ENCODE measurements at places on chromosomes 13 and 19.

- no peak for DNase-seq
Measured at GRCh38 chr13:92602560-92602959, 624.0 kb upstream of the GPC6 start.

DNA sequence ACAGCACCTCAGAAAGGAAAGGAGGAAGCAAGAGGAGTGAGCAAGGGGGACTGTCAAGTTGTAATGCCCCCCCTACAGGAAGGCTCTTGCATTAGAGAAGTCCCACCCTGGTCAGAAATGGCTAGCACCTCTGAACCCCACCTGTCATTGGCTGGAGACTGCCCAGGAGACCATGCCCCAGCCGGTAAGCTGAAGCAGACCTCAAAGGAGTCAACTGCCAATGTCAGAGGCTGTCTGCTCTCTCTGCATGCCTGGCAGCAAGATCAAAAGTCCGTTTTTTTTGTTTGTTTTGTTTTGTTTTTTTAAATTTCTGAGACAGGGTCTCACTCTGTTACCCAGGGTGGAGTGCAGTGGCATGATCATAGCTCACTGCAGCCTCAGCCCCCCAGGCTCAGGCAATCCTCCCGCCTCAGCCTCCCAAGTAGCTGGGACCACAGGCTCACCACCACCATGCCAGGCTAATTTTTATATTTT lies 8.1 kb upstream of the BCL3 start:
- DNase-seq, result no peak

- peak; percentile 64 for DNase-seq
Measured at GRCh38 chr19:38852231-38853044, 2.7 kb upstream of the HNRNPL start.

DNA sequence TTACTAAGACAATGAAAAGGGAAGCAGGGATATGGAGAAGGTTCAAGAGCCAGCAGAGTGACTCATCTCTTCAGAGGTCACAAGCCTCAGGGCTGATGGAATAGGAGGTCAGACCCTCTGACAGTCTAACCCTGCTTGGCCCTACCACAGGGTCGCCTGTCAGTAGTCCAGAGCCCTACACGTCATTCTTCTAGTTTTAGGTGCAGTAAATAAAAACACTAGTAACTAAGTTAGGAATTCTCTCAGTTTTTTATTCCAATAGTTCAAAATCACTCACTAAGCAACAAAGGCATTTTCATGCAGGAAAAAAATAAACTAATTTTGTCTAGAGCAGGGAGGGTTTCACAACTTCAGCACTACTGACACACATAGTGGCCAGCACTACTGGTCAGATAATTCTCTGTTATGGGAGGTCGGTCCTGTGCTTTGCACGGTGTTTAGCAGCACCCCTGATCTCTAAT lies 27.2 kb downstream of the FOXO1 start:
- no peak for DNase-seq

GRCh38 chr19:45406226-45407090 lies at the start of gene POLR1G:
TSS of gene POLR1G (plus strand) at chr19:45406644. CDS start at chr19:45406697, 53 bp downstream.
- DNase-seq, result peak; percentile 97

- no peak for DNase-seq
Measured at GRCh38 chr19:3580156-3580934, 4.9 kb upstream of the GIPC3 start.

- DNase-seq, result no peak
Measured at GRCh38 chr13:34039678-34040077, 221.7 kb downstream of the RFC3 start.

DNA sequence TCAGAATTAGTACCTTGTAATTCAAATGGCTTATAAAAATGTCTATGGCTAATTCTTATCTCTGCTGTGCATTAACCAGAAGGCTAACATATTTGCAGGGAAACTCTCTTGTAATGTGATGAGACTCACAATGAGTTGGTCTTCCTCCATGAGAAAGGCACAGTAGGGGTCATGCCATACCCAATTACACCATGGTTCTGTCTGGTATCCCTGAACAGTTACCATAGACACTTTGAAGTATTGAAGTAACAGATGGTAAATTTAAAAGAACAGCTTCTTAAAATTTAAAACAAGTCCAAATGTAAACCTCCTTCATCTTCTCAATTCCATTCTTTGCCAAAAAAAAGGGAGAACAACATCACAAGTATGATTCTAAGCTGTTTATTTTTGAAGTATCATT lies 22.6 kb upstream of the SLAIN1 start:
- no peak for DNase-seq

- DNase-seq, result no peak
Measured at GRCh38 chr13:108853031-108853430, 223.6 kb downstream of the MYO16 start.

GRCh38 chr13:77034881-77035280 lies 7.9 kb upstream of the FBXL3 start:
- DNase-seq, result no peak

DNA sequence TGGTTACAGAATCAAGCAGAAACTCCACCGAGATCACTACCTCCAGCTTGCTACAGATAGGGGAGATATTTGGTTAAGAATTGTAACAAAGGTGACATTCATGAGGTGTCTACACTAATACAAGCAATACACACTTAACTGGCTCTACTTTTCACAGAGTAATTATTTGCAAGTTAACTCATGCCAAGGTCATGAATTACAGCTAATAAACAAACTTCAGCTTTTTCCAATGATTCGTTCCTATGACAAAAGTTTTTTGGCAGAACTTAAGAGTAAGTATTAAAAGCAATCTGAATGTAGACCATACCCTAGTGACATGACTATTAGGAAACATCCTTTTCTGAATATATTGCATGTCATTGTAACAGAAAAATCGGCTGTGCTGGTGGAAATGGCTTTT lies 72.1 kb downstream of the LHFPL6 start:
- DNase-seq, result no peak

DNA sequence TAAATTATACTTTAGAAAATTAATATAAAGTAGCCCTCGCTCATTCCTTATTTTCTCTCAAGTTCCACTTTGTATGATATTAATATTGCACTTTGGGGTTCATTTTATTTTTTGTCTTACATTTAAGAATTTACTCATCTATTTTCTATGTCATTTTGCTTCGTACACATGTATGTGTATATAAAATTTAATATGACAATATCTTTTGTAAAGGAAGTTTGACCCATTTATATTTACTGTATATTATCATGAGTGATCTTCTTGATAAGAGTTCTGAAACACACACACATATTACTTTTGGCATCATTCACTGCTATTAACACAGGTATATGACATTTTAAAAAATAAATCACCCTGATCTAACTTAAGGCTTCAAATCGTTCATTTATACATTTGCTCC lies 83.1 kb downstream of the IRS2 start:
- DNase-seq, result no peak

GRCh38 chr19:49801966-49802661 lies 11.0 kb downstream of the FUZ start:
- peak; percentile 96 for DNase-seq

GRCh38 chr19:7195046-7195445 lies 99.2 kb downstream of the INSR start:
- no peak for DNase-seq

DNA sequence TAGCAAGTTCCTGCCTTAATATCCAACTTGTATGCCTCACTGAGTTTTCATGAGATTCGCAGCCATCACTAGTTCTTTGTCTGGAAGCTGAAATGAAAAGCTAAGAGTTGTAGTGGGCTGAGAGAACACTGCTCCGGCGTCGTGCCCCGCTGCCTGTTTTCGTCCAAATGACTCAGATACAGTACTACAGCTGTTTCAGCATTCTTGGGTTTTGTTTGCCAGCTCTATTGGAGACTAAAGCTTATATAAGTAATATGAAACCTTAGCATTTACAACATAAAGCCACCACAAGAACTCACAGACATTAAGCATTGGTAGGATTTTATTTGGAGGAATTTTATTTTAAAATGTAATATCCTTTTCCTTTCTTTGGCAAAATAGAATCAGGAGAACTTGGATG lies 299.7 kb downstream of the DLEU7 start:
- DNase-seq, result no peak

GRCh38 chr13:39196965-39197646 lies 158.8 kb downstream of the NHLRC3 start:
- DNase-seq, result no peak

DNA sequence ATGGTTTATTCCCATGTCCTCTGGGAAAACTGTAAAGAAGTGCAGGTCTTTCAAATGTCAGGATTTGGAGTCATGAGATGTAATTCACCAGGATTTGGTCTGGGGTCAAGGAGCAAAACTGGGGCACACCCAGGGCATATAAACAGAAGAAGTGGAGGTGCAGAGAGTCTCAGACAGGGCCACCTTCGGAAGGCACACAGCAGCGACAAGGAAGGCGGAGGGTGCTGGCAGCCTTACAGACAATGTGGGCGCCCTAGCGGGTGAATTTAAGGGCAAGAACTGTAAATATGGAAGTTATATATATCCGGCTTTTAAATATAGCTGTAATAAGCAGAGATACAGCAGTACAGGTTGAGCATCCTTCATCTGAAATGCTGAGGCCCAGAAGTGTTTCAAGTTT lies 31.2 kb downstream of the DHRS12 start:
- no peak for DNase-seq

GRCh38 chr19:3039641-3040077 lies 10.6 kb upstream of the TLE2 start:
- no peak for DNase-seq

DNA sequence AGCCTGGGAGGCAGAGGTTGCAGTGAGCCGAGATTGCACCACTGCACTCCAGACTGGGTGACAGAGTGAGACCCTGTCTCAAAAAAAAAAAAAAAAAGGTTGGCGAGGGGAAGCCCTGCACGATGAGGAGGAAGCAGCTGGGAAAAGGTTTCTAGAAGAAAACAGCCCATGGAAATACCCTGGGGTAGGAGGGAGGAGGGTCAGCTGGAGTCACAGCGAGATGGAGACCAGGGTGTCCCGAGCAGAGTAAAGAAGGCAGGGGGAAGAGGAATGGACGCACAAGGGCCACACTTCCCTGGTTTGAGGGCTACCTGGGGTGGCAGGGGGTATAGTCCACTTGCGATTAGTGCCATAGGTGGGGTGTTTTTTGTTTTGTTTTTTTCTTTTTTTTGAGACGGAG lies 6.4 kb downstream of the KANK3 start:
- DNase-seq, result no peak

DNA sequence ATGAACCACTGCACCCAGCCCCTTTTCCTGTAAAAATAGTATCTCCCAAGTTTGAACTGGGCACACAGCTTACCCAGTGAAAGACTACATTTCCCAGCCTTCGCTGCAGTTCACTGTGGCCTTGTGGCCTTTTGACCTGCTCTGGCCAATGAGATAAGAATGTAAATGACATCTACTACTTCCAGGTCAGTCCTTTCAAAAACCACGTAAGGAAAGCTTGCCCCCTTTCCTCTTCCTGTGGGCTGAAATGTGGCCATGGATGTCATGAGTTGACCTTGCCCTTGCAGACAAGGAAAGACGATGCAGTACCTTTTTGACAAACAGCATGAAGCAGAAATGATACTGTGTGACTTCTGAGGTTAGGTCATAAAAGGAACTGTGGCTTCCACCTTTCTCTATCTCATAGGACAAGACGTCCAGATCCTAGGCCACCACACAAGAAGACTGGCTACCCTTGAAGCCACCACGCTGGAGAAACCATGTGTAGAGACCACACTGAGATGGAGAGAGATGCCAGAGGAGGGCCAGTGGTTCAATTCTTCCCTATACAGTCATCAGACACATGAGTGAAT lies 19.9 kb downstream of the ACER1 start:
- no peak for DNase-seq

DNA sequence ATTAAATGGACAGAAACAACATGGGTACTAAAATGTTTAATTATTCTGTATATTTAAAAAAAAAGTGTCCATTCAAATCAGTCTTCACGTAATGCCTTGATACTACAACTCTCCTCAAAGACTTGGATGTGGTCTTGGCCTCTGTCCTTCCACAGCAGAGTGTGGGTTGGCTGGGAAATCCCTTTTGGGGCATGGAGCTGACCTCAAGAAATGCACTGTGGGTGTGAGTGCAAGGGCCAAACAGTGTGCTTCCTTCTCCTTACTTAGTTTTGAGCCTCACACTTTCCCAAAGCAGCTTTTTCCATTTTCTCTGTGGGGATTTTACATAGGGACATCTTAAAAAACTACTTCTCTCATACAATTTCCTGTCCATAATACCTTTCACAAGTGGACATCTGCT lies 607.4 kb downstream of the EFNB2 start:
- no peak for DNase-seq

DNA sequence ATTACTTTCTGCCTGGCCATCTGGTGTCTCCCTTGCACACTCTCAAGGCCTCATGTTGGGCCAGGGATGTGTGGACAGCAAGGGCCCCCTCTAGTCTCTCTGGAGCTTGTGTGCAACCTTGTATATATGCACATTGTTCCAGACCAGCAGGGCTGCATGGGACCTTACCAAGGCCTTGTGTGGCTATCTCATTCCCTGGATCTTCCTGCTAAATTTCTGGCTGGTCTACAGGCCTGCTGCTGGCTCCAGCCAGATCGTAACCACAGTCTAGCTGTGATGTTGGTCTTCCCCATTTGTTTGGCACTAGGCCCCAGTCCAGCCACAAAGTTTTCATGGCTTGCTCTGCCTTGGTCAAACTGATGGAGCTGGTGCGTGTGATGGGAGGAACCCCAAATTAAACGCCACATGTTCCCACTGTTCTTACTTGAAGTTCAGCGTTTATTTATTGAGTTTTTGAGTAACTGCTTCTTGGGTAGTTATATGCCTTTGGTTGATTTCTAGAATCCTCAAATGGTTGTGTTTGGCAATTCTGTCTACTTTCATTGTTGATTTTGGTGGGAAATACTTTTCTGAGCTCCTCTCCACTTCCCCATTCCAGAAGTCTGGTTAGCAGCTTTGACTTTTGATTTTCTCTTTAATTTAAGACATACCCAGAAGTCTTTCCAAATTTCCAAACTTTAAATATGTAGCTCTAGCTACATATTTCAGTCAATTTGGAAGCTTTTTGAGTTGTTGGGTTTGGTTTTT lies 56.4 kb downstream of the SIPA1L3 start:
- DNase-seq, result no peak

- no peak for DNase-seq
Measured at GRCh38 chr19:11361771-11362731, 6.8 kb downstream of the PLPPR2 start.

DNA sequence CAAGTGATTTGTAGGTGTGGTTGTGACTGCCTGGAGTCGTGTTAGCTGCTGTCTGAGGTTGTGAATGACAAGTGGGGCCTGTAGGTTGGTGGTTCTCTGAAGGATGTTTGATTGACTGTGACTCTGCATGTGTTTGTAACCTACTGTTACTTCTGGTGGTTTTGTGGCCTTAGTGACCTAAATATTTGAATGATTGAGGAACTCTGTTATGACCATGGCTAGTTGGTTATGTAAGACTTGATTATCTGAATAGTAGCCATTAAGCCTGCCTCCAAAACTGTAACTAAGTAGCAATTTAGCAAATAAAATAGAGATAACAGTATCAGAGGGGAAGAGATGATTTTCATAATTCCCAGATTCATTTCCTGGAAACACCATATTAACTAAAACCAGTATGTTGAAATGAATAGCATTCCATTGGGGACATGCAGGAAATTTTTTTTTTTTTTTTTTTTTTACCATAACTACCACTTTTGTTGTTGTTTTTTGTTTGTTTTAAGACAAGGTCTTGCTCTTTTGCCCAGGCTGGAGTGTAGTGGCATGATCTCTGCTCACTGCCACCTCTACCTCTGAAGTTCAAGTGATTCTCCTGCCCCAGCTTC lies 865 bp downstream of the ZNF382 start:
- DNase-seq, result peak; percentile 31

- no peak for DNase-seq
Measured at GRCh38 chr13:91644806-91645205, 246.4 kb downstream of the GPC5 start.

GRCh38 chr19:2638417-2638940 lies 64.0 kb downstream of the GNG7 start:
- DNase-seq, result no peak
